ENCODE measurements at places on chromosomes 1 and 21.

GRCh38 chr1:228349701-228350171, 56.9 kb downstream of the TRIM11 start:
- DNase-seq, result no peak

DNA sequence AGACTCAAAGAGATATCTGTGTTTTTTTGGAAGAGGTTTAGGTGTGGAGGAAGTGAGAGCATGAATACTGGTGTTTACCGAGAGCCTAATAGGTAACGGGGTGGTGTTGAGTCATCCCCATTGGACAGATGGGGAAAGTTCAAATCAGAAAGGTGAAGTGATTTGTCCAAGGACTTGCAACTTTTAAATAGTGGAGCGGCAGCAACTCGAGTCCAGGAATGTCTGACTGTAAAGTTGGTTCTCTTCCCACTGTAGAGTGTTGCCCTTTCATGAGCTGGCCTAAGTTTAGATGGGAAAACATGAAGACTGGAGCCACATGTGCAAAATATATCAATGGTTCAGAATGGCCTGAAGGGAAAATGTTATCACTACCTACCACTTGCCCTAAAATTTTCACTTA, 125.7 kb downstream of the LYPLAL1 start:
- no peak for DNase-seq

DNA sequence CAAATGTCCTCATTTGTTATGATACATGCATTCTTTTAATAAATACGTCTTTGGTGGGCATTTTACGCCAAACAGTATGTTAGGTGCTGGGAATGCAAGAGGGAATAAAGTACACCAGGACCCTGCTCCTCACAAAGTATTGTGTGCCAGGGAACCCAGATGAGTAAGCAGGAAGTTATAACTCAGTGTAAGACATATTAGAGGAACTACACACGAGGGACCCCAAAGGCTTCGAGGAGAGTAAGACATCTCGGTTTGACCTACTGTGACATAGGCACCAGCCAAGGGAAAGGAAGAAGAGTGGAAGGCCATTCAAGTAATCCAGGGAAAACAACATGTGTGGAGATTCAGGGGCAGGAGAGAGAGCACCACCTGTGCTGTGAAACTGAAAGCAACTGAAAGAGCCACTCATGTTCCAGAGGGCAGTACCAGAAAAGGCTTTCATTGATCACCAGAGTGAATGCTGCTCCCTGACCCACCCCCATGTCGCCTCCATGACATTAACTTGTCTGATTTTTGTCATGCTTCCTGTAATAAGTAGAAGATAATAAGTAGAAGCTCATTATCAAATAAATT, 542.5 kb upstream of the PKN2 start:
- DNase-seq, result no peak

DNA sequence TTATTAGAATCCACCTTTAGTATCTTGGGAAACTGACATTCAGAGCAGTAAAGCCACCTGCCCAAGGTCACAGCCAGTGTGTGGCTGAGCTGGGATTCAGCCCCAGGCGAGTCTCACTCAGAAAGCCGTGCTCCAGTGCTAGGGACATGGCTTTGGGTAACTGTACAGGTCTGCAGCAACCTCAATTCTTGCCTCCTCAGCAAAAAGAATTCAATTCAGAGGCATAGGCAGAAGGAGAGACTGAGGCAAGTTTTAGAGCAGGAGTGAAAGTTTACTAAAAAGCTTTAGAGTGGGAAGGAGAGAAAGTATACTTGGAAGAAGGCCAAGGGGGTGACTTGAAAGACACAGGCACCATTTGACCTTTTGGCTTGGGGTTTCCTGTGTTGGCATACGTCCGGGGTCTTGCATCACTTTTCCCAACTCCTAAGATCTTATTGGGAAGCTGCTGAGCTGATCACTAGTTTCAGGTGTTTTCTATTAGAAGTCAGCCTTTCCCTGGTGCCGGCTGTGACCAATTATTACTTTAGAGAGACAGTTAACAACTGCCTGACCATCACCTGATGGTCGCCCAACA, 529.3 kb downstream of the MATN1 start:
- DNase-seq, result no peak

- DNase-seq, result no peak
Measured at GRCh38 chr1:227790868-227791267, 24.6 kb upstream of the PRSS38 start.

DNA sequence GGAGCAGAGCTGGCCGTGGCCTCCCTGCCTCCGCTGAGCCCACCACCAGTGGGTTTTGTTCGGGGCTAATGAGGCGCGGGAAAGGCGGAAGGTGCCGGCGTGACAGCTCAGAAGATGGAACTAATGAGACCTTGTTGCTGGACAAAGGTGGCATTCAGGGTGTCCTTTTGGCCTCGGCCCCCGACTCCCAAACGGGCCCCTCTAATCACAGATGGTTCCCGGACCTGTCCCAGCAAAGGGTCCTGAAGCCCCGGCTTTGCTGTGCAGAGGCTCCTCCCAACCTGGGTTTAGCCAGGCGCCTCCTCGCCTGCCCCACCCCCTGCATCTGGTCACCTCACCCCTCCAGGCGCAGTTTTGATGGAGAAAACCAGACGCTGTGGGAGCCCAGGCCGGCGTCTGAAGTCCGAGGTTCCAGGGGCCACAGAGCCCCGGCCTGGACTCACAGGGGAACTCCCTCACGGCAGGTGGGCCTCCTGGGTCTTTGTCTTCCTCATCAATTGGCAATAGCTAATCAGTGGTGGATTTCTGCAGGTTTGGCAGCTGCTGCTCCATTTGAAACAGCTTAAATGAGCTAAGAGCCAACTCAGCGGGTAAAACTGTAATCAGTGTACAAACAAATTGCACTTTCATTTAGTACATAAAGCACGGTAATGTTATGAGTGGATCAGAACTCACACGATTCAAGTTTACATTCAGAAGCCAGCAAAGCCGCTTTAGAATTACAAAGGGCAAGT, 44.3 kb upstream of the ADARB1 start:
- DNase-seq, result no peak

GRCh38 chr1:5664906-5665875, 327.0 kb downstream of the NPHP4 start:
- no peak for DNase-seq

DNA sequence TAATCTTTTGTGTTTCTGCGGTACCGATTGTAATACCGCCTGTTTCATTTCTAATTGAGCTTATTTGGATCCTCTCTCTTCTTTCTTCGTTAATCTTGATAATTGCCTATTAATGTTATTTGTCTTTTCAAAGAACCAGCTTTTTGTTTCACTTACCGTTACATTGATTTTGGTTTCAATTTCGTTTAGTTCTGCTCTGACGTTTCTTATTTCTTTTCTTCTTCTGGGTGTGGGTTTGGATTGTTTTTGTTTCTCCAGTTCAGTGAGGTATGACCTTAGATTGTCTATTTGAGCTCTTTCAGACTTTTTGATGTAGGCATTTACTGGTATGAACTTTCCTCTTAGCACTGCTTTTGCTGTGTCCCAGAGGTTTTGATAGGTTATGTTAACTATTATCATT, 9.4 kb downstream of the OR2M2 start:
- DNase-seq, result no peak

DNA sequence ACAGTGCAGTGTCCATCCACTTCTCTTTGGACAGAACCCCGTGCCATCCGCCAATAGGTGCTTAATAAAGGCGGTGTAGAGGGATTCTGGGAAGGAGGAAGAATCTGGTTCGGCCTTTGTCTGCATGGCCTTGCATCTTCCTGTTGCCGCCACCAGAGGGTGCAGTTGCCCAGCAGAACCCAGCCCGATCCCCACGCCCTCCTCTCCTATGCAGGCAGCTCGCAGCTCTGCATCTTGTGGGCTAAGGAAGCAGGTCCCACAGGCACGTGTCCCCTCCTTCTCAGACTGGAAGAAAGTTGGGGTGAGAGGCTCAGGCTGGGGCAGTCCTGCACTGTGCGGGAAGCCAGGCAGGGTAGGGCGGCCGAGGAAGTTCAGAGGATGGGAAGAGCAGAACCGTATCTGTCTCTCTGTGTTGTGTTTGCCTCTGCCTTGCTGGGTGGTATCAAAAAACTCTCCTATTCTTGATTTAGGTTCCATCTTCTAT, 20.8 kb downstream of the NAV1 start:
- peak; percentile 46 for DNase-seq

- no peak for DNase-seq
Measured at GRCh38 chr1:65688848-65689247, 103.8 kb upstream of the PDE4B start.

- DNase-seq, result no peak
Measured at GRCh38 chr1:221457685-221458446, 284.0 kb downstream of the DUSP10 start.

DNA sequence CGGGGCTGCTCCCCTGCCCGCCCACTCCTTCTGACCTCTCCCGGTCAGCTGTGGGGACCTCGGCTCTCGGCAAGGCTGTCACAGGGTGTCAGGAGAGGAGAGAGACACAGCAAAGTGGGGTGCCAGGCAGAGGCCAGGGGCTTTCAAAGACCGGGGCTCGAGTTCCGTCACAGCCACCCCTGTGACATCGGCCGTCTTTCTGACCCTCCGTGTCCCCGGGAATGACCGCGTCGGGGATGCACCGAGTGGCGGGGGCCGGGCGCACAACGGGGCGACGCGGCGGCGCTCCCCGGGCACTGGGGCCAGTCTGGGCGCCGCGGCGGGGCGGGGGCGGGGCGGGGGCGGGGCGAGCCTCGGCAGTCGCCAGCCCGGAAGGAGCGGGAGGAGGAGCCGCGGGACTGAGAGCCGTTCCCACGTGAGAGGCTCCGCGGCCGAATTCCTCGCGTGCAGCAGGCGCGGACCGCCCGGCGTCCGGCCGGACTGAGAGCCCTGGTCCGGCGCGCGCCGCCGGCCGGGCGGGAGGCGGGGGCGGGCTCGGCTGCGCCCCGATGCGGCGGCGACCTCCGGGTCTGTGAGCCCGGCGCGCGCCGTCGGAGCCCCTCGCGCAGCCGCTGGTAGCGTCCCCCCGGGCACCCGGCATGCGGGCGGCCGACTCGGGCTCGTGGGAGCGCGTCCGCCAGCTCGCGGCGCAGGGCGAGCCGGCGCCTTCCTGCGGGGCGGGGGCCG, 229.7 kb upstream of the TMEM51 start:
- DNase-seq, result peak; percentile 16

DNA sequence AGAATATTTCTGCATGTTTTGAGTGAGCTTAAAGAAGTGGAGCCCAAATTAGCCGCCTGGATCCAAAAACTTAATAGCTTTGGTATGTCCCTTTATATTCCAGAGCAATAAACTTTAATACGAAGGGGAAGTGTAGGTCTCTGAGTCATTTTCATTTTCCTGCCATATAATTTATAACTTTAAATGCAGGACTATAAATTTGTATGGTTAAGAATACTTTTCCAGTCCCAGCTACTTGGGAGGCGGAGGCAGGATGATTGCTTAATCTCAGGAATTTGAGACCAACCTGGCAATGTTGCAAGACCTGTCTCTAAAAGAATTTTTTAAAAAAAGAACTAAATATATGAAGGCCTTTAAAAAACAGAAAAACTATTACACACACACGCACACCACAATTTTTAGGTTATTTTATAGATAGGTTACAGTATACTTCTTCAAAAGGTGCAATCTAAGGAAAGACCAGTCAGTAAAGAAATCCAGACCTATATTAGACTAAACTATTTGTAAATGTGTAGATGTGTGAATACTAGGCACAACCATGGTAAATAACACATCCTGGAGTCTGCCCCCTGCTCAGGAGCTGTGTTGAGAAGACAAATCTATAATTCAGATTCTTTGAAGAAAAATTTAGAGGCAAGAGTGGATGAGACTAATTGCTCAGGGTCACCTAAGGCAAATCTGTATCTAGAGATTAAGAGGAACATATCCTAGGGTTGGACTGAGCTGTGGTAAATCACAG, 80.3 kb downstream of the TTC3 start:
- DNase-seq, result no peak

DNA sequence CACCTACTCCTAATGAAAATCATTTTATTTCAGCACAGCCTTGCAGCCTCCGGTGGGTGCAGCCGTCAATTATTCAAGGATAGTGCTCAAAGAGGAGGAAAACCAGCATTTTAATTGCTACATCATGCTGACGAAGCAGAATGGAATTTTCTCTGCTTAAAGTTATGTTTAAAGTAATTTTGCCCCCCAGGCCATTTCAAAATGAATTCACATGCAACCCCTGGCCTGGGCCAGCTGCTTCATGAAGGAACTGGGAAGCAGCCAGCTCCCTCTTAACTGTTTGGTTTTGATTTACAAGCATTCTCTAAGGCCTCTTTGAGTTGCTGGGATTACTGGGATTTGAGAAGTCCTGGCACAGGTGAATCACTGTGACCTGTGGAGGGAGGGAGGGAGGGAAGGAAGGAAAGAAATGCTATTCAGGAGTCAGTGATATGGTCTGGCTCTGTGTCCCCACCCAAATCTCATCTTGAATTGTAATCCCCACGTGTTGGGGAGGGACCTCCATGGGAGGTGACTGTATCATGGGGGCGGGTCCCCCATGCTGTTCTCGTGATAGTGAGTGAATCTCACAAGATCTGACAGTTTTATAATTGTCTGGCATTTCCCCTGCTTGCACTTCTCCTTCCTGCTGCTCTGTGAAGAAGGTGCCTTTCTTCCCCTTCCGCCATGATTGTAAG, 66.0 kb downstream of the PGBD5 start:
- DNase-seq, result no peak

DNA sequence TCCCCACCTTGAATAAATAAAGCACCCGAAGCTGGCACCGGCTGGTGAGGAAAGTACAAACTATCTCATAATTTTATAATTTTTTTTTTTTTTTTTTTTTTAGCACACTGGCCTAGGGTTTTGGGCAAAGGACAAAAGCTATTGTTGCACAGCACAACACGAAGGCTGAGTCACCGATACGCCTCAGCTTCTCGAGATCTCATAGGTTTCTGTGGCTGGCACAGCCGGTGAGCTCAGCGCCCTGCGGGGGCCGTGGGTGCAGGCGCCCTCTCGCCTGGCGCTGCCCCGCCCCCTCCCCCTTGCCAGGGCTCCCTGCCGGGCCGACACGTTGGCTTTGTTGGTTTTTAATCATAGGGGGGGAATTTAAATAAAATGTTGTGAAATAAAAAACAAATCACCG, 17.2 kb downstream of the CASZ1 start:
- DNase-seq, result no peak

DNA sequence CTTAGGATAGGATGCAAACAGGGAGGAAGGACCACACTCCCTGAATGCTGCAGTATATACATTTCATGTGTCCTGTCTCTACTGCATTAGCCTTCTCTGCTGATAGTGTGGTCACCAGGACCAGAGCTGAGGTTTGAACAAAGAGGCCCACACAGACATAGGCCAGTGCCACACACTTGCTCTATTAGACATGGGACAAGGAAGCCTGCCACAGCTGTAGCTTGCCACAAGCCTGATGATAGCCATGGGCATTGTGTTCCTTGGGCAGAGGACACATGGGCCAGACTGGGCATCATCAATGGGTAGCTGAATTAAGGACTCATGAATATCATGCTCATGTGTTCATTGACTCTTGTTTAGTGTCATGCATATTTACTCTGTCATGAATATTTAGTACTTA, 10.4 kb downstream of the CAMSAP2 start:
- DNase-seq, result no peak

- no peak for DNase-seq
Measured at GRCh38 chr1:243260221-243260880, 4.5 kb downstream of the SDCCAG8 start.

GRCh38 chr1:191876631-191877030, 281.6 kb upstream of the RGS18 start:
- DNase-seq, result no peak
